ENCODE measurements at places on chromosomes 5 and 9. TPM values are rescaled to one million over a fixed set of nuclear protein-coding genes. Genes with fewer than 3 reads are reported as not detected.

The GAPT gene
- total RNA-seq: 1.4 TPM

The NEURL1B gene
- total RNA-seq: 6.9 TPM

The ZFP37 gene
- 4.2 TPM for total RNA-seq

GRCh38 chr9:75891771-75892215, 1.3 kb downstream of the PCSK5 start:
- peaks cover 80% of the 10 kb centered on the region for H3K27me3 ChIP-seq
- no peaks in the 10 kb centered on the region for H3K4me1 ChIP-seq
- peak; percentile 69 for DNase-seq
- no peak overlapping the region for H3K27ac ChIP-seq
- H3K36me3 ChIP-seq: no peaks in the 10 kb centered on the region

GRCh38 chr5:97629276-97629675, 446.2 kb upstream of the RIOK2 start:
- H3K4me3 ChIP-seq: no peak overlapping the region
- no peak for DNase-seq
- H3K4me1 ChIP-seq: no peaks in the 10 kb centered on the region
- no peaks in the 10 kb centered on the region for H3K36me3 ChIP-seq
- no peaks in the 10 kb centered on the region for H3K27me3 ChIP-seq

The LRRC70 gene
- total RNA-seq: 2.6 TPM

GRCh38 chr9:118023644-118024043, 319.4 kb downstream of the TLR4 start:
- no peak overlapping the region for H3K4me3 ChIP-seq
- no peak for DNase-seq
- no peaks in the 10 kb centered on the region for H3K4me1 ChIP-seq
- H3K36me3 ChIP-seq: no peaks in the 10 kb centered on the region
- no peak overlapping the region for H3K27ac ChIP-seq

GRCh38 chr9:107260437-107261081, 22.5 kb upstream of the RAD23B start:
- H3K4me3 ChIP-seq: no peak overlapping the region
- H3K27me3 ChIP-seq: no peaks in the 10 kb centered on the region
- no peak for DNase-seq
- no peaks in the 10 kb centered on the region for H3K36me3 ChIP-seq

- peak overlapping the region; percentile 57 for H3K4me3 ChIP-seq
- no peaks in the 10 kb centered on the region for H3K27me3 ChIP-seq
- peaks cover 11% of the 10 kb centered on the region for H3K4me1 ChIP-seq
Observed at GRCh38 chr5:129177451-129177850, 82.9 kb downstream of the ISOC1 start.

The TYRP1 gene
- 0.57 TPM for total RNA-seq

DNA sequence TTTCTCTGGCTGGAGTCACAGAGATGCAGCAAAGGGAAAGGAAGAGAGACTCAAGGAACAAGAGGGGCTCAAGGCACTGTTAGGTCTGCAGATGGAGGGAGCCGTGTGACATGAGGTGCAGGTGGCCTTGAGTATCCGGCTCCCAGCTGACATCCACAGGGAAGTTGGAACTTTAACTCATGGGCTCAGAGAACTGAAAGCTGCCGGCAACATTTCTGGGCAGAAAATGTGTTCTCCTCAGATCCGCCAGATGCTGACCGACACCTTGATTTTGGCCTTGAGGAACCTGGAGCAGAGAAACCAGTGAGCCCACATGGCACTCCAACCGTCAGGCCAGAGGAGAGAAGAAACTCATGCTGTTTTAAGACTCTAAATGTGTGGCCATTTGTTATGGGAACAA, 258.1 kb upstream of the IRX2 start:
- no peaks in the 10 kb centered on the region for H3K27me3 ChIP-seq
- no peak overlapping the region for H3K4me3 ChIP-seq
- no peak overlapping the region for H3K27ac ChIP-seq
- no peaks in the 10 kb centered on the region for H3K36me3 ChIP-seq
- peak; percentile 15 for DNase-seq
- no peaks in the 10 kb centered on the region for H3K4me1 ChIP-seq

DNA sequence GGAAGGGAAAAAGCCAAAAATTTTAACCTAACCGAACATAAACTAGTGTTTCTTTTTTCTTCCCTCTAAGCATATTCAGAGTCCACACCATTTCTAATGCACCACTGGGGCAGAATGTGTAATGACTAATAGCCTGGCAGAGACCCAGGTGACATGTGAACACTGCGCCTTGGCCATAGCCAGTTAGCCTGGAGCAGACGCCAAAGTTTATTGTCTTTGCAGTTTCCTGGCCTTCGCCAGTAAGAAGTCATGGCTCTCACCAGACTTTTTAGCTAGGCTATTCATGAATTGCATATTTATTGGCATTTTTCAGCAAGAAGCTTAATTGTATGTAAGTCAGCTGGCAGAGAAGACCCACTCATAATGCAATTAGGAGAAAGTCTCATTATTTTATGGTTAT, 182.8 kb upstream of the SLC27A6 start:
- DNase-seq: no peak
- no peak overlapping the region for H3K4me3 ChIP-seq
- no peaks in the 10 kb centered on the region for H3K36me3 ChIP-seq
- peaks cover 3% of the 10 kb centered on the region for H3K4me1 ChIP-seq
- no peaks in the 10 kb centered on the region for H3K27me3 ChIP-seq

DNA sequence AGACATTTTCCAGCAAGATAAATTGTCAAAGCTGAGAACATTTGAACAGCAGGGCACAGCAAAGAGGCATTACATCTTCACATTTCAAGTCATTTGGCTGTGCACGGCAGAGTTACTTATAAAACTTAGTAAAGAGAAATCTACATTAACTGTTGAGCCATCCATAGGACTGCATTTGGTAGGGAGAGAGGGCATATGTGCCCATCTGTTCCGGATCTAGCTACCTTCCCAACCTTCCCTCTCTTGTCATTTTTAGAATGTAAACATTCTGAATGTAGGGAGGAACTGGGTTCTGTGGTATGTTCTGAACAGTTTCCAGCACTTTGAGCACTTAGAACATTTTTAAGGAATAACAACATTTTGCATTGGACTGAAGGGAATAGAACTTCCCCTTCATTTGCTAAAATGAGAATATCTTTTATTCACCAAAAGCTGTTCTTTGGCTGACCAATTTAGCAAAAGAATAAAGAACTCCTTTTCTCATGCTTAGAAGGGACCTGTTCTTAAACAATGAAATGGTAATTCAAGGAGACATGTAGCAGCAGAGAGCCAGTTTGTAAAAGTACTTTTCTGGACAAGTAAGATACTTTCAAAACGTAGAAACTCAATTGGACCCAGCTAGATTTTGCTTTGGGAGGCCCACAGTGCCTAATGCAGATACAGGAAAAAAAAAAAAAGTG, 104.4 kb downstream of the CETN3 start:
- peaks cover 9% of the 10 kb centered on the region for H3K27me3 ChIP-seq
- no peak for DNase-seq
- no peak overlapping the region for H3K4me3 ChIP-seq
- no peaks in the 10 kb centered on the region for H3K4me1 ChIP-seq
- no peaks in the 10 kb centered on the region for H3K36me3 ChIP-seq

The CORO2A gene
- total RNA-seq: 23.4 TPM

The LCP2 gene
- 0.50 TPM for total RNA-seq

The TAF11L12 gene
- total RNA-seq: not detected

DNA sequence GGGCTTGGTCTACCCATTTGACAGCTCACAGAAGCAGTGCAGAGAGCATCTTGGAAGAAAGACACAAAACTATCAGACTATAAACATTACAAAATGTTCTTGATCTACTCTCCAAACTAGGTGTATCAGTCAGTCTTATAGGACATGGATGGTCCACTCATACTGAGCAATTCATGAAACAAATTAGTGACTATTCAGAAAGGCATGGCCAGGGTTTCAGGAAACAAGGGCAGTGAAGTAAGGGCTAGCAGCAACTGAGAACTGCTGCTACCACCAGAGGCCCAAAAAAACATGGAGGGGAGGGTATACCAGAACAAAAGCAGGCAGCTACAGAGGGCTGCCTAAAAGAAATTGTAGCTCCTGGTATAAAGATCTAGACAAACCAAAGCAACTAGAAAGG, 287.0 kb downstream of the PIK3R1 start:
- H3K27ac ChIP-seq: no peak overlapping the region
- no peaks in the 10 kb centered on the region for H3K4me1 ChIP-seq
- no peaks in the 10 kb centered on the region for H3K36me3 ChIP-seq
- no peak for DNase-seq
- no peaks in the 10 kb centered on the region for H3K27me3 ChIP-seq
